Endodermal cell (in vitro differentiated cells): ENCODE measurements at places on chromosomes 7 and 10. TPM values are rescaled to one million over a fixed set of nuclear protein-coding genes. Genes with fewer than 3 reads are reported as not detected.
A peak's percentile ranks its signal among the peaks of the same experiment; 100 is the strongest.

- no peaks in the 10 kb centered on the region for H3K36me3 ChIP-seq
- no peaks in the 10 kb centered on the region for H3K27me3 ChIP-seq
- H3K4me1 ChIP-seq: peaks cover 6% of the 10 kb centered on the region
- no peak overlapping the region for H3K27ac ChIP-seq
These were observed 3.7 kb upstream of the JCAD start for GRCh38 chr10:30063099-30063498.

GRCh38 chr10:87761892-87762291, 56.1 kb downstream of the ATAD1 start:
- no peaks in the 10 kb centered on the region for H3K27me3 ChIP-seq
- peaks cover 56% of the 10 kb centered on the region for H3K36me3 ChIP-seq
- no peaks in the 10 kb centered on the region for H3K4me1 ChIP-seq
- H3K4me3 ChIP-seq: no peak overlapping the region
- no peak overlapping the region for H3K27ac ChIP-seq

The JAKMIP3 gene
- 0.95 to 6.4 TPM (median 0.97 TPM) in 3 replicates for total RNA-seq

The GDF2 gene
- total RNA-seq: not detected in 3 replicates

The TMEM270 gene
- not detected in 2 replicates for total RNA-seq

DNA sequence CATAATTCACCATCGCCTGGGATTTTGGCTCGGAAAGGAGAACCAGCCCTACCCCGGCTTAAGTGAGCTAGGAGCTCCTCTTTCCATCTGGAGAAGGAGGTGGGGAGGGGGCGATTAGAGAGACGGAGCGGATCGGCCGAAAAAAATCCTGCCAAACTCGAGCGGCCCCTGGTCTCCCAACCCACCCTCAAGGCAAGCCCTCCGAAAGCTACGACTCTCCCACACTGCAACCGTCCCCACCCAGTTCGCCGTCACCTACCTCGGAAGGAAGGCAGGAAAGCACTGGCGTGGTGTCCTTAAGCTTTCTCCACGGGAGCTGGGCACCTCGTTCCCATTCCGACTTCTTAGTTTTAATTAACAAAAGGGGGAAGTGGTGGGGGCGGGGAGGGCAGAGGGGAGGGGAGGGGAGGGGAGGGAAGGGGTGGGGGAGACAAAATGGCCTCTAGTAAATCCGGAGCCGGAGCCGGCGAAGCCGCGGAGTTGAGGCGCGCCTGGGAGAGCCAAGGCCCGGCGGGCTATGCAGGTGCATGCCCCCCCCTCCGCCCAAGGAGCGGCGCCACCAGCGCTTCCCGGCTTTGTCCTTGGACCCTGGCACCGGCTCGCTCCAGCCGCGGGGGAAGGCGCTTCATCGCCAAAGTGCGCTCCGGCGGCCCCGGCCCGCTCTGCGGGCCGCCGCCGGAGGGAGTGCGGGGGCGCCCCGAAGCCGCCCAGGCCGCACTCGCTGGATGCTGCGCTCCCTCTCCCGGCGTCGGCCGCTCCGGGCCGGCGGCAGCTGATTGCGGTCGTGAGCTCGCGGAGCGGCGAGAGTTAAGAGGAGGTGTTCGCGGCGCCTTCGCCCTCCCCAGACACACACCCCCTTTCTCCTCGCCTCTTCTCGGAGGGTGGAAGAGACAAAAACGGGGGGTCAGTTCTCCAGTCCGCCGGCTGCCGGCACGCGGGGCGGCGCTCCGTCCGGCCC, at the start of gene LRRC4:
LRRC4 (minus strand) TSS at position 784 of the 958 bp plus-strand sequence. CDS start 797 bp downstream, outside the sequence.
- H3K27ac ChIP-seq: peak within 1 kb of the TSS; percentile 77
- peak; percentile 83 for DNase-seq
- peaks cover 27% of the 10 kb centered on the region for H3K27me3 ChIP-seq
